ENCODE measurements at places on chromosomes 6 and 20. TPM values are rescaled to one million over a fixed set of nuclear protein-coding genes. Genes with fewer than 3 reads are reported as not detected.

F13A1 gene
- total RNA-seq = not detected

RFX6 gene
- not detected for total RNA-seq

ADISSP gene
- total RNA-seq = 27.3 TPM

CCDC167 gene
- total RNA-seq = 30.1 TPM

POPDC3 gene
- total RNA-seq = 3.8 TPM

RIMS1 gene
- total RNA-seq = 1.4 TPM

DEFB113 gene
- total RNA-seq = not detected

DACT2 gene
- total RNA-seq = not detected

PPIL6 gene
- 2.5 TPM for total RNA-seq

TTPAL gene
- total RNA-seq = 39.9 TPM

SLC22A16 gene
- not detected for total RNA-seq

RIPOR3 gene
- 2.8 TPM for total RNA-seq

DEFB132 gene
- not detected for total RNA-seq

UBE2C gene
- 189 TPM for total RNA-seq

SCGN gene
- total RNA-seq = 3.5 TPM

GNAS-AS1 gene
- not detected for total RNA-seq

SNAI1 gene
- total RNA-seq = 0.81 TPM

TAGAP gene
- 0.64 TPM for total RNA-seq

HLA-DQB1 gene
- total RNA-seq = 190 TPM

GPX5 gene
- not detected for total RNA-seq

SALL4 gene
- 7.6 TPM for total RNA-seq

TP53INP2 gene
- 5.0 TPM for total RNA-seq

FHL5 gene
- total RNA-seq = not detected

CPNE5 gene
- not detected for total RNA-seq

ISM1 gene
- total RNA-seq = not detected

MYLK2 gene
- total RNA-seq = 1.3 TPM

ZNF391 gene
- total RNA-seq = 3.7 TPM

RNF146 gene
- total RNA-seq = 21.9 TPM

SAPCD1 gene
- 26.6 TPM for total RNA-seq

CUL7 gene
- 25.5 TPM for total RNA-seq

BNIP5 gene
- total RNA-seq = 0.94 TPM

MLN gene
- not detected for total RNA-seq

NT5DC1 gene
- 45.2 TPM for total RNA-seq

PRRT1 gene
- total RNA-seq = 2.9 TPM

NKAIN4 gene
- not detected for total RNA-seq

ALDH5A1 gene
- 22.2 TPM for total RNA-seq

VGLL2 gene
- not detected for total RNA-seq

SEMG1 gene
- total RNA-seq = 0.21 TPM

B3GAT2 gene
- 0.09 TPM for total RNA-seq

POU5F1 gene
- total RNA-seq = 32.7 TPM

SH3BGRL2 gene
- 44.3 TPM for total RNA-seq

BMP5 gene
- total RNA-seq = not detected

EFCAB8 gene
- total RNA-seq = 1.1 TPM

SMIM28 gene
- total RNA-seq = not detected

GLP1R gene
- 4.8 TPM for total RNA-seq

EYS gene
- not detected for total RNA-seq

LHFPL5 gene
- 0.42 TPM for total RNA-seq

GPANK1 gene
- total RNA-seq = 32.2 TPM

EPHA7 gene
- 1.6 TPM for total RNA-seq

PCSK2 gene
- total RNA-seq = not detected

SLC24A3 gene
- total RNA-seq = not detected

TJAP1 gene
- 70.7 TPM for total RNA-seq

WFDC2 gene
- total RNA-seq = 295 TPM

AK9 gene
- 5.6 TPM for total RNA-seq

LRRC1 gene
- total RNA-seq = 26.6 TPM

WFDC12 gene
- not detected for total RNA-seq

SLC4A11 gene
- total RNA-seq = 9.4 TPM

NHLRC1 gene
- 0.92 TPM for total RNA-seq

ZNF311 gene
- 2.2 TPM for total RNA-seq

All from Calu3 (cell line).